ENCODE measurements at places on chromosomes 11 and 22. TPM values are rescaled to one million over a fixed set of nuclear protein-coding genes. Genes with fewer than 3 reads are reported as not detected.

PLXNB2 gene
- 4.4 TPM for total RNA-seq

DNA sequence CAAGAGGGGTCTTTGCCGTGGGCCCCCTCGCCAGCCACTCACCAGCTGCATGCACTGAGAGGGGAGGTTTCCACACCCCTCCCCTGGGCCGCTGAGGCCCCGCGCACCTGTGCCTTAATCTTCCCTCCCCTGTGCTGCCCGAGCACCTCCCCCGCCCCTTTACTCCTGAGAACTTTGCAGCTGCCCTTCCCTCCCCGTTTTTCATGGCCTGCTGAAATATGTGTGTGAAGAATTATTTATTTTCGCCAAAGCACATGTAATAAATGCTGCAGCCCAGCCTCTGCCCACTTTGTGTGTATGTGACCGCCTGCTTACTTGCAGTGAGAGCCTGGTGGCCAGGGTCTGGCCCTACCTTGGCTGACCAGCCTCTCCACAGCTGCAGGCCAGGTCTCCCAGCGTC, 2.8 kb upstream of the CRACR2B start:
- DNase-seq: no peak

DNA sequence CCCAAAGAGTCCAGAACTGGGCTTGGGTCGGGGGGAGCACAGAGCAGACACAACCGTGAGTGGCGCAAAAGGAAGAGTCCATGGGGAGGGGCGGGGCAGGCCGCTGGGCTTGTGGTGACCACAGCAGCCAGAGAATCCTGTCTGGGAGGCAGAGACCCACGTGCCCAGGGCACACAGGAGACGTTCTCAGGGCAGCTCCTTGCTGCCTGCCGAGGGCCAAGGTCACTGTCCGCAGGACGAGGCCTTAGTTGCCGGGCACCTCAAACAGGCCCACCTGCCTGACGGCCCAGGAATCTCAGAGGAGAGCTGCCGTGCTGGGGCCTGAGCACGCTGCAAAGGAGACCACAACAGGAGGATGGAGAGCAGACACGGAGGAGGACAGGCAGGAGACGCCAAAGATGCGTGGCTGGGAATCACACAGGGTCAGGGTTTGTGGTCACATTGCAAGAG, 87.8 kb downstream of the MYEOV start:
- DNase-seq: no peak

DNA sequence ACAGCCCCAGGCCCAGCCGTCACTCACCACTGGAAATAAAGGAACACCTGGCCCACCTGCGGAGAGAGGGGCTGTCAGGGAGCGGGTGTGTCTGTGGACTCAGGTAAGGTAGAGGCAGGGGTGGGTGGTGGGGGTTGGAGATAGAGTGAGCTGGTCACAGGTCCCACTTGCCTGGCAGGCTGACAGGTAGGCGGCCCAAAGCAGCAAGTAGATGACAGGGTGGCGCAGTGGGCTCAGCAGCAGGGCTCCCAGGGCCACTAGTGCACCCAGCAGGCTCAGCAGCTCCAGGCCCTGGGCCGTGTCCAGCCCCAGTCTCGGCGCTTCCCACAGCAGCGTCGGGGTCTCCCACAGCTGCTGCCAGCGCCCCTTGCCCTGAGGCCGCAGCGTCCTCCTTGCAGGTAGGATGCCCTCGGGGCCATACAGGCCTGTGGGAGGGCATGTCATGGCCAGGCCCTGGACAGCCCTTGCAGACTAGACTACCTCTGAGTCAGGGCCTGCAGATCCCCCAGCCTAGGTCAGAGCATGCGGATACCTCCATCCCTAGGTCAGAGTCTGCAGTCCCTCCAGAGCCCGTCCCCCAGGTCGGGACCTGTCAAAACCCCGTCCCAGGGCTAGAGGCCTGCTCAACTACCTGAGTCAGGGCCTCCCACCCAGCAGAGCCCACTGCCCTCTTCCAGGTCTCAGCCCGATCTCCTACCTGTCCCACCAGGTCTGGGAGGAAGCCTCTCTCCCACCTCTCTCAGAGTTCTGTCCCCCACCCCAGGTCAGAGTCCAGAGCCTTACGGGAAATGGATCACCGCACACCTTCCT, 686 bp downstream of the LMF2 start:
- DNase-seq: no peak

TMPRSS6 gene
- 1.9 TPM for total RNA-seq

DNA sequence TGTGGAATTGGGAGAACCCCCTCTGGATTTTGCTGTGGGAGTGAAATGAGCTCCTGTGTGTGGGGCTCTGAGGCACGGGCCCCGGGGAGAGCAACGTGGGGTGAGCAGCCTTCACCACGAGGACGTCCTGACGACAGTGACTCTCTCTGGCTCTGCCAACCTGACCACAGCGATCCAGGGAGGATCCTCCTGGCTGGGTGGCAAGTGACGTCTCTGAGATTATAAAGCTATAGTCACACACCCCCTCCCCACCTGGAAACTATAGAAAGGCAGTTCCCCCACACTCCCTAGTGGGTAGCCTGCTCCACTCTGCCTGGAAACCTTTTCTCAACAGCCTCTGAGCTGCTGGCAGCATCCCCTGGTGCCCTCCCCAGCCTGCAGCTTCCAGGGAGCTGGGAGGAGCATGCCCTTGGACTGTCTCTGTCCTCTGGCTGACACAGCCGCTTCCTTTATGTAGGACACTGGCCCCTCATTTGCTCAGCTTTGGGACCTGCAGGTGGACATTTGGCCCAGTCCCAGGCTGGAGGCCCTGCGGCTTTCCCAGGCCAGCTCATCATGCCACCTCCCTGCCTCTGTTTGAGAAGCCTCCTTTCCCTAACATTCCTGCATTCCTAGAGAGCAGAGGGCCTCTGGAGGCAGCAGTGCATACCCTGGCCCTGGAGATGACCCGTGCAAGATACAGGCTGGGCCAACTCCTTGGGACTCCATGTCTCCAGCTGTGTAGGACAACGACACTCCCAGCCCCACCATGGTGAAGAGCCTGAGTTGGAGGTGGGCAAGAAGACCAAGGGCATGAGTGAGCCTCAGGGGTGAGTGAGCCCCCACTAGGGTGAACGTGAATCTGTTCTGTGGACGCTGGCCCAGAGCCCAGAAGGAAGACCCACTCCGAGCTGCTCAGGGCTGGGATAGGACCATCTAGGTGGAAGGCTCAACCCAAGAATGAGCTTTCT, 314.0 kb downstream of the NTM start:
- DNase-seq: no peak

RRP7A gene
- 81.8 TPM for total RNA-seq

GRCh38 chr11:38582756-38583155, 1984.7 kb upstream of the RAG2 start:
- no peak for DNase-seq

DNA sequence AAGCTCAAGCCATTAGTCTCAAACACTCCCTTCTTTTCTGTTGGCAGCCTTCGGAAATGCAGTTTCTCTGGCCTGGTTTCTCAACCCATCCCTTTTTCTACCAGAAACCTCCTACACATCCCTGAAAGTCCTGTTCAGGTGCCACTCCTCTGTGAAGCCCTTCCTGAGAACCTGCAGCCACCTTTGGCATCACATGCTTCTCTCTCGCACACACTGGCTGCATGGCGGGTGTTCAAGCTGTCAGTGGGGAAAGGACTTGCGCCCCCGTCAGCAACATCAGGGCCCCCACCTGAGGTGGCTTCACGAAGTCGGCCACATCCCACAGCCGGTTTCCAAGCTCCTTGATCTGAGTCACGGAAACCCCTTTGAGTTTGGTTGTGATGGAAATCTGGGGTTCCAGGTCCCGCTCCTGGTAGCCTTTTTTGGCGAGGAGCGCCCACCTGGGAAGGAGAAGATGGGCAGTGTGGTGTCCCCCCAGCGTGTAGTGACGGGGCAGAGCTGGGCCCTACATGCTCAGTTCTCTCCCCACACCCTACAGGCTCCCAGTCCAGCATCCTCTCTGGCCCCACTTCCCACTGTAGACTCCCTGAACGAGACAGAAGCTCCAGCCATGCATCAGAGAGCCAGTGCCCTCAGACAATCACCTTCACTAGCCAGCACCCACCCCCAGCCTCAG, 1.7 kb upstream of the LRRC74B start:
- no peak for DNase-seq

DNA sequence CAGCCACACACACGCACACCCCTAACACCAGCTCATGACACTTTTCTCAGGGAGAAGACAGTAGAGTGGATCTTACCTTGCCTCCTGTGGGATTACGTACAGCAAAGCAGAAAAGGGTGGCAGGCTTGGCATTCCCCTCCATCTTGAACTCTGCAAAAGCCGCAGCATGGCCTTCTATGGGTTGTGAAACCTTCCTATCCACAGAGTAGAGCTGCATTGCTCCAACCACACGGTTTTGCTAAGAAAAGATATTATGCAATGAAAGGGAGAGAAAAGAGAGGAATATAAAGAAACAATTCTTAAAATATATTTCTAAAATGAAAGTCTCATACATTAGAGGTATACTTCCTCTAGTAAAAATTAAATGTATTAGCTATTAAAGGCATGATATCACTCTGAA, 48.8 kb downstream of the CLTCL1 start:
- DNase-seq: no peak

DNA sequence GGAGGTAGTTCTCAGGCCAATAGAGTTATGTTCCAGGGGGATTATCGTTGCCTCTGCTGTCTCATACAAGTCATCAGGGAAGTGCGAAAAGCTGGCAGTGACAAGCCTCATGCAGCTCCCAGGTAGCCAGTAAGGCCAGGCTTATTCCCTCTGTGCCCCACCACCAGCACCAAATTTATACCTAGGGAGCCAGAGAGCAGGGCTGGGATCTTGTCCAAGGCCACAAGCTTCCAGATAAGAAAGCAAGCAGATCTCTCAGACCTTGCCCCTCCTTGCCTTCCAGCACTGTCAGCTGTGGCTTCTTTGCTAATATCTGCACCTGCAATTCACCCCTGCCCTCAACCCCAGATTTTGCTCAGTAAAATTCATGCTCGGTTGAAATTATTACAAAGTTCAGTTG, 206.3 kb upstream of the FAT3 start:
- DNase-seq: no peak

DNA sequence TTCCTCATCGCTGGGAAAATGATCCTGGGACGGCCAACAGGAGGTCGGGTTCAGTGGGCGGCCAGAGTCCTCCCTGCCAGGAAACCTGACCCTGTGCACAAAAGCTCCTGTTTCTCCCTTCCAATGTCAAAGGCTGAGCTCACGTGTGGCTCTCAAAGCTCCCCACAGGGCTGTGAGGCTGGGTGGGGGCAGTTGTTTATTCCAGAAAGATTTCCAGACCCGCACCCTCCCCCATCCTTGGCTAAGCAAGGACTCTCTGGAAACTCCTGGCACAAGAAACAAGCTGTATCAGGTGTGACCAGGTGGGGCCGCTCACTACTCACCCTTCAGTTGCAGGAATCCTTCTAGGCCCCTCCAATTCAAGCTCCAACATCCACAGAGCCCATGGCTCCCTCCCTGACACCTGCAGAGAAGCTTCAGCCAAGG, 131.9 kb downstream of the SHANK2 start:
- DNase-seq: no peak

DNA sequence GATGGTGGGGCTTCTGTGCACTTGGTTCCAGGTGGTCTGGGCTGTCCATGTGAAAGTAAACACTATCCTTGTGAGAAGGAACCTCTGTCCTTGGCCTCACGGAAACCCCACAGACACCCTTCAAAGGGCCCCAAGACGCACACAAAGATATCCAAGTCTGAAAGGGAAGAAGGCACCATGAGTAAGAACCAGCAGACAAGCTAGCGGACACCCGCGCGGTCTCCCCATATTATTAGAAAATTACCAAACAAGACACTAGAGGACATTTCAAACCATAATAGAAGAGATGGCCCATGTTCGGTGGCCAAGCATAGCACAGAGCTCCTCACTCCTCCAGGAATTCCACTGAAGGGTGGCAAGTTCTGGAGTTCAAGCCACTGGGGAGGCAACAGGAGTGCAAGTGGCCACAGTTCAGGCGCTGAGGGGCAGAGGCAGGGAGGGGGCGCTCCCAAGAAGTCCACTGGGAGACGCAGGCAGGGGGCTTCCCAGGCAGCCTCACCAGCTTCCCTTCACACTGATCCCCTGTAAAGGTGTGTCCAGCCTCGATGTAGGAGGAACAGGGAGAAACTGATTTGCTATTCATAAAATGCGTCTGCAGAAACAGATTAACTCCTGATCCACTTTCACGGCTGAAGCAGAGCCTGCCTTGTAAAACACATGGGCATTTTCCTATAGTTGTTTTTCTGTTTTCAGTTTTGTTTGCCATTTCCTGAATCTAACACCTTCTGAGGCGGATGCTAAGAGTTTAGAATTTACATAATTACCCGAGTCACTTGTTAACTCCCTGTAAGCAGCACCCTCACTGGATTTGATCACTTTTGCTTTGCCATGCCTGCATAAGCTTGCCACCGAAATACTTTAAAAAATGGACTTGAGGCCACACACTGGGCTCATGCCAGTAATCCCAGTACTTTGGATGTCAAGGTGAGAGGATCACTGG, 9.1 kb upstream of the PPARA start:
- no peak for DNase-seq

DNA sequence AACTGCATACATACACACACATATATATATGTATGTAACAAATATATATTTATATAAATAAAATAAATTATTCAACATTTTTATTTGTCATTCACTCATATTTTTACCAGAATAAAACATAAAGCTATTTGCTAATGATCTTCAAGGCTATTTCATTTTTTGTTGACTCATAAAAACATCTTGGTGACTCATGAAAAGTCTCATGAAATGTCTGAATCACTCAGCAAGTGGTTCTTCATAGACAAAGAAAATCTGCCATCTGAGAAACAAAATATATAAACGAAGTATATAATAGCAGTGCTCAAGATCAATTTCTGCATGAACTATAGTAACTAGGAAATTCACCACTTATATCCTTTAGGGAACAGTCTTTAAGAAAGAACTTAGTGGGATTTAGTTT, 764.8 kb upstream of the FAT3 start:
- DNase-seq: no peak

MS4A6E gene
- total RNA-seq: not detected

MAPK1 gene
- total RNA-seq: 176 TPM

CDHR5 gene
- total RNA-seq: not detected

HEPN1 gene
- not detected for total RNA-seq

- no peak for DNase-seq
Observed at GRCh38 chr11:132589791-132590190, 942.5 kb downstream of the OPCML start.

OR4D10 gene
- not detected for total RNA-seq

DNA sequence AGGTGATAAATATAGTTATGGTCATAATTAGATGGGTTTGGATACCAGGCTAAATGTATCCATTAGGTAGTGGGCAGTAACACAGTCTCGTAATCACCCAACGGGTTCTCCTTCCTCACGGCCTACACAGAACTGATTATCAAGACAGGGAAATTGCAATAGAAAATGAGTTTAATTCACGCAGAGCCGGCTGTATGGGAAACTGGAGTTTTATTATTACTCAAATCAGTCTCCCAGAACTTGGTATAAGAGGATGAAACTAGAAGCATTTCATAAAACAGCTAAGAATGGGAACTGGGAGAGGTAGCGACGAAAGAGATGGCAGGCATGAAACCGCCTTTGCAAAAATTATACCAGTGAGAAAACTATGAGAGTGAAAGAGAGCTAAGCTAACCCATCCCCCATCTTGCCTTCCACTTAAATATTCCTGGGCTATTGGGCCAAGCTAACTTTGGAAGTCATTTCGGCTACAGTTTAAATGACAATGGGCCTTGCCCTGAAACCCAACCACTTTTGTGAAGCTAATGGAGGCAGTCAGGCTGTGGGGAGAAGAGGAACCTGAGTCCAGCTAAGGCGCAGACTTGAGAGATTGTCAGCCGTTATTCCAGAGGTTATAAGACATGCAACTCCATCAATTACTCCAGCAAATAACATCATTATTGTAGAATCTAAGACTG, 29.6 kb downstream of the CTSC start:
- no peak for DNase-seq

- DNase-seq: no peak
Observed at GRCh38 chr22:49916831-49917230, 1.4 kb downstream of the ALG12 start.

GRCh38 chr11:67240576-67241389, 25.5 kb upstream of the GRK2 start:
- peak; percentile 90 for DNase-seq

ZMAT5 gene
- 34.4 TPM for total RNA-seq

Measured in natural killer cell treated with Interleukin-12 subunit alpha and Interleukin-12 subunit beta and Interleukin-15 and Interleukin-18, amount 100 ng/mL, for 72 hours (primary cell).